Activated CD8-positive, alpha-beta T cell treated with anti-CD3 and anti-CD28 coated beads, Interleukin-2, amount 10 ng/mL, durations not matched to agents 7 days and 5 days (primary cell): ENCODE measurements at places on chromosomes 7 and 10. TPM values are rescaled to one million over a fixed set of nuclear protein-coding genes. Genes with fewer than 3 reads are reported as not detected.

MMRN2 gene
- total RNA-seq: not detected

FLNC gene
- total RNA-seq: not detected

PGAM1 gene
- 517 TPM for total RNA-seq

VSTM4 gene
- not detected for total RNA-seq

TRIM50 gene
- total RNA-seq: not detected

ZNF467 gene
- 0.08 TPM for total RNA-seq

TMEM229A gene
- not detected for total RNA-seq

SAP25 gene
- 30.0 TPM for total RNA-seq

PLPP4 gene
- not detected for total RNA-seq

DNA sequence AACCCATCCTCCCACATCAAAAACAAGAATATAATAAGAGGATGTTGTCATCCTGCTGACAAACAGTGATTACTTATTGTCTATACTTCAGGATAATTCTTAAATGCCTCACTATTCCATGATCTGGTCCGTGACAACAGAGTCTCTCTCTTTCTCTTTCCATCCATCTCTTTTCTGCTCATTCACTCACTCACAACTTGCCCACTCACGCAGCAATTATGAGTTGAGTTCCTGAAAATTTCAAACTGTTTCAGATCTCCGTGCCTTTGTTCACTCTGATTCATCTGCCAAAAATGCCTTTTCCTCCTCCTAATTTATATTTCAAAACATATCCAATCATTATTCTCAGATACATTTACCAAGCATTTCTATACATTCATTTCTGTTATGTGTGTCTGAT, 1.4 kb downstream of the OR6B1 start:
- DNase-seq: no peak

DNA sequence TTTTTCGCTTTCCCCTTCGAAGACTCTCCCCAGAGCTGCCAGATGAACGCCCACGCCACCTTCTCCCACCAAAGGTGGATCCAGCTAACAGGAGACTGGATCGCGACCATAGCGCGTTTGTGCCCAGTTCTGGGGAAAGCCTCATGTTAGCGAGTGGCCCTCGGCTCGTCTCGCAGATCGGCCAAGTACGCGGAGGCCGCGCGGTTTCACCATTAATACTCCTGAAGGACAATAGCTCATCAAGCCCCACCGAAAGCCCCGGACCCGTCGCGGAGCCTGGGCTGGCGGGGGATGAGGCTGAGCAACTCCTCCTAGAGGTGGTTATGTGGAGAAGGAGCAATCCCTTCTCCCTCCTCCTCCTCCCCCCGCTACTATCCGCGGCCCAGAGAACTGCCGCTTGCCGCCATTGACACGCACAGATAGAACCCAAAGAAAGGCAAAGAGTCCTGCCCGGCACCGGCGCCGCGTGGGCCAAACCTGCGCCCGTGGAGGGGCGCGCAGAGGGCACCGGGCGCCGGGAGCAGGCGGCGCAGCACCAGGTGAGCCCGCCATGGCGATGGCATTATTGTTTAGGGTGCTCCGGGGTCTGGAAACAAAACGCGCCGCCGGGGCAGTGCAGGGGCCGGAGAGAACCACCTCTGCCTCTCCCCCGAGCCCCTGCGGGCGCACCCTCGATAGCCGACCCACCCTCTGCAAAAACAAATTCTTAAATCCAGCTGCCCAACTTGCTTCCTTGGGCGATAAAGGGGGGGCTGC, at the start of gene MACROH2A2:
Gene MACROH2A2, plus strand, starts transcription at position 385 of the 756 bp plus-strand sequence. CDS start 22,813 bp downstream, outside the sequence.
- peak; percentile 26 for DNase-seq

DNA sequence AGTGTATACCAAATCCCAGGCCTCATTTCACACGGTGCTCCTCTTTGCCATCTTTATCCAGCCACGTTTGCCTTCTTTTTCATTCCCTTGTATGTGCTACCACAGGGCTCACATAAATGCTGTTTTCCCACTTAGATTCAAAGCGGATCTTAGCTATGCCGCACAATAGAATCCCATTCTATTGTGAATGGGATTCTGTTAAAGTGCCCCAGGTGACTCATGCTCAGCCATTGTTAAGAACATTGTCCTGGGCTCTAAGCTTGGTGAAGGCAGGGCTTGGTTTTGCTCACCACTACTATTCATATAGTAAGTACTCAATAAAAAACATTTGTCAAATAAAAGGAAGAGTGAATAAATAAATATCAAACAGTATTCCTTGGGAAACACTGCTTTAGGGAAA, 72.3 kb upstream of the PHYHIPL start:
- DNase-seq: no peak

DNA sequence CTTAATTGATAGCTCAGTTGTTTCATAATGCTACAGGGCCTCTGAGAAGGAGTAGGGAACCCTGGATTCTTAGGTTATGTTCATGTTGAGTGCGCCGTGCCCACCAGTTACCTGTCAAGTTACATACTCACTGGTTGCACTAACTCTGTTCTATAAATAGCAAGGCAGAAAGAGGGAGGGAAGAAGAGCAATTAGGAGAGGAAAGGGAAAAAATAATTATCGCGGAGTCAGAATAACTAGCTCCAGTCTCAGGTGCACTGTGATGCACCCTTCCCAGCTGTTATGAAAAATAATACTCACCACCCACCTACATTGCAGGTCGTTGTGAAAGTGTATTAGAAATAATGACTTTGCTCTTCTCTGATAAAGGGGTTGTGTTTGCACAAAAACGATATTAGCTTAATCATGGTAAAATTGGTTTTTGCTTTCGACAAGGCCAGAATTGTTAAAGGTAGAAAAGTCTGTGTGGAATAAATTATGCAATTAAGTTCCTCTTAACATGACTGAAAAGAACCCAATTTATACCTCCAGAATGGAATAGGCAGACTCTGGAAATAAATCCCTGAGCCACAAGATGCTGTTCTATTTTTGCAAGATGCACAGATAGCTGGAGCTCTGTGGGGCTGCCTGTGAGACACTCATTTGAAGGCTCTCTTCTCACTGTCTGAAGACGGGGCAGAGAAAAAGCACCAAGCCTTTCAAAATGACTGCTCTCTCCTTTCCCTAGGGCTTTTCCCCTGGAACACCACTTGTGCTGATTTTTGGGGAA, 137.6 kb upstream of the PITRM1 start:
- DNase-seq: no peak

DNA sequence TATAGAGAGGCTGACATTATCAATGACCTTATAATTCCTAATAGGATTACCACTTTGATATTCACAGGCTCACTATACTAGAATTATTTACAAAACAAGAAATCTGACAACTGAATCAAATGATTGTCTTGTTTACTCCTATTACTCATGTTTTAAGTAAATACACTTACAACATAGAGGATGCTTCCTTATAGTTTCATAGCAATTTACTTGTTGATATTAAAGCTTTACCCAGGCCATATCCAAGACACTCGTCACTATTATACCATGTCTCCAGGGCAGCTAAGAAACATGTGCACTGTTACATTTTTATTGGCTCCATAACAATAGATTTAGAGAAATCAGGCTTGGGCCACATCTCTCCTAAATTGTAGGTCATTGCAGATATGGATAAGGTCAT, 276.9 kb downstream of the HGF start:
- DNase-seq: no peak

GRCh38 chr7:155002411-155003091, 373 bp downstream of the PAXIP1 start:
- DNase-seq: peak; percentile 40

DNA sequence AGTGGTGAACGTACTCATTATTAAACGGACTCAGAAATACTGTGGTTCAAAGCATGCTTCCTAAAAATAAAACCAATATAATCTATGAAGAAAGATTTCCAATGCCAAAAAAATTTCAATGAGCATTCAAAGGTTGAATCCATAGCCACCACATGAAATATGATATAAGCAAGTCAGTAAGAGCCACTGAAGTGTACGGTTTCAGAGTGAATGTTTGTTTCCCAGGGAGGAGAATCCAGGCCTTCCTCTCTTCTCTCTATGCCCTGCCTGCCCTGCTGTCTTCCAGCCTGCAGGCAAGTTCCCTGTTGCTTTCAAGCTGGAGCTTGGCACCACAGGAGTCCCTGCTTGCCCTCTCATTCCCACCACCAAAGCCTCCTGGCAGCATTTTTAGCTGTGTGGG, 1171.6 kb upstream of the C7orf33 start:
- DNase-seq: no peak

DNA sequence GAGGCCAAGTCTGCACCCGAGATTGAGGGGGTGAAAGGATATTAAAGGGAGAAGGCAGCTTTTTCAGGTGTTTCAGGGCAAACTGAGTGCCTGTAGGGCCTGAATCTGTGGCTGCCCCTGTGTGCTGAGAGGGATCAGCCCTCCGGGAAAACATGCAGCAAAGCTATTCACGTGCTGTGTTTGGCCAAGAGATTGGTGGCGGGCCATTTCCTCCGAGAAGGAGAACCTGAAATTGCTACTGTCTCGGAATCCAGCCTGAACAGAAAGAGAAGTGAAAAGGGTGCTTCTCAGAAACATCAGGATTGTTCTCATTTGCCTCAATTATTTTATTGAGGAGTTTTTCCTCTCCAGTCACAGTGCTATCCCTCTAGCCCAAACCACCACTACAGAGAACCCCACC, 16.0 kb downstream of the GIMAP5 start:
- no peak for DNase-seq

DNA sequence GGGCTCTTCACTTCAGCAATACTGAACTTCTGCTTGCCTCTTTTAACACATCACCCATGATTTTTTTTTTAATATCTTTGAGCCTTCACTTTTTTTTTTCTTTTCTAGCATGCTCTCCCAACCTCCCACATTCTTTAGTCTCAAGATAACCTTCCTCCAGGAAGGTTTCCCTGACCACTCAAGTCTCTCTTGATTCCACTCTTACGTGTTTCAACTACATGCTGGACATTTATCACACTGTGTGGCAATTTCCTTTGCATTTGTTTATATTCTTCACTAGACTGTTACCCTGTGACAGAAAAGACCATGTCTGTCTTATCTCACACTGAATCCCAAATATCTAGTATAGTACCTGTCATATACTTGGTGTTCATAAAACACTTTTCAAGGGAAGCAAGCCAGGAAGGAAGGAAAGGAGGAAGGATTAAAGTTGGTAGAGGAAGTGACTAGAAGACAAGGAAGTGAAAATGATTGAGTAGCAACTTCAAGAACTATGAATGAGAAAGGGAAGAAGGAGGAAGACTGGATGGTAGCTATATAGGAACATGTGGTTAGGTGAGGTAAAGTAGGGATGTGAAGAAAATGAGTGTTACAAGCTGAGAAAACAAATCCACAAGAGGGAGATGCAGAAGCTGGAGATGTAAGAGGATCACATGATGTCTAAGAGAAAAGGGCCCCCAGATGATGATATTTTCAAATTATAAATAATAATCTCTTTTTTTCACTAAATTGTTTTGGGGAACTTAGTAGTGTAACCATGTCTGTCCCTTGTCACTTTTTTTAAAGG, 40.4 kb downstream of the IFIT5 start:
- DNase-seq: no peak

GRCh38 chr10:80598084-80598798, 60.5 kb downstream of the SH2D4B start:
- no peak for DNase-seq

DNA sequence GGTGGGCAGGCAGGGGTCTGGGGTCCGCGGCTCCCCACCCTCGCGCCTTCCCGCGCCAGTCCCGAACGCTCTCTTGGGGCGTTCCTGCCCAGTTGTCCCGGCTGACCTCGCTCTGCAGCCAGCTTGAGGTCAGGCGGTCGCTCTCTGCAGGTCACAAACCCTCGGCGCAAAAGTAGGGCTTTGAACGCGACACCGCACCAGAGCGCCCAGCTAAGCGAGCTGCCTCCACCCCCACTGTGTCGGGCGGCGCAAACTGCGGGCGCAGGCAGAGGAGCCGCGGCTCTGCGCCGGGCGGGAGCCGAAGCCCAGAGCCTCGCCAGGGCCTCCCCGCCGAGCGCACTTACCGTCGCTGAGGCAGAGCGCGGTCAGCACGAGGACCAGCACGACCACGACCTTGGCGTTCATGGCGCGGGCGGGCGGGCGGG, 284 bp downstream of the CXCL12 start:
- DNase-seq: no peak

DNA sequence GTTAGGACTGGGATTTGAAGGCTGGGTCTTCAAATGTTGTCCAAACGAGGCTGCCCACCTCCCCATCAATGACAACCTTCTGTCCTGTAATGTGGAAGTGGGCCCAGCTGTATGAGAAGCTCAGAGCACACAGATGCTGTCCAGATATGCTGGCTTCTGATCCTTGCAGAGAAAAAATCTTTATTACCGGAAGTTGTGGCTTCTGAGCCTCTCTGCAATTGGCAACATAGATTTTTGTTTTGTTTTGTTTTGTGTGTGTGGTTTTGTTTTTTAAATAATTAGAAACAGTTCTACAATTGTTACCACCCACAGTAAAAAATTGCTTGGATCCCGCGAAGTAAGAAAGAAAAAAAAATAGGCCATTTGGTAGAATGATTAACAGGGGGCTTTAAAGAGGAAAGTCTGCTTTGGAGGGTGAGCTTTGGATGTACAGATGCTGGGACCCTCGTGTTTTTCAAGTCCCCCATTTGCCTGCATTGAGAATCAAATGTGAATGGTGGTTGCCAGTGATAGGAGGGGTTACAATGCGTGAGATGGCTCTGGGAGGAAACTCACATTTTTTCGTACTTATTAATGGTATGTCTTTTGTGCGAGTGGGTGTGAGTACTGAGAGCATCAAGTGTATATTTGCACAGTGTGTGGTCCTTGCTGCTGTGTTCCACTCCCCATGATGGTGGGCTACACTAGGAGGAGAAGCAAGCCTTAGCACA, 153.2 kb downstream of the TCF7L2 start:
- no peak for DNase-seq

DNA sequence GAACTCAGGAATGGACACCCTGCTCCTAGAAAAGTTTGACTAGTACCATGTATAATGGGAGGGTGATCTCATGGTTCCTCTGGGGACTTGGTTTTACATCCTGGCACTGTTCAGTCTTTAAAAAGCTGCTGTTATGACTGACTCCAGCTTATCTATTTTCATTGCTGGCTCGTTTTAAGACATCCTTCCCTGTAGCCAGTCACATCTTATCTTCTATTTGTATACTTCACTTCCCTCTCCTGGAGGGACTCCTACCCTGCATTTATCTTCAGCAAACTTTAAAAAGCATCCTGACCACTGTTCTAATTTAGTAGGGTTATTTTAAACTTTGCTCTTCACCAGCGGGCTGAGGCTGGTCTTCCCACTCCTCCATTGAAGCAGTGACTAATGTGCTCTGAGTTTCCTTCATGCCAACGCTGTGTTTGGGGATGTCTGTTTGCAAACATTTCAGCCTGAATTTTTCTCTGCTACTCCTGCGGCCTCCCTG, 72.9 kb upstream of the ARMC3 start:
- no peak for DNase-seq

GRCh38 chr10:31343551-31343950, 24.5 kb downstream of the ZEB1 start:
- no peak for DNase-seq

DNA sequence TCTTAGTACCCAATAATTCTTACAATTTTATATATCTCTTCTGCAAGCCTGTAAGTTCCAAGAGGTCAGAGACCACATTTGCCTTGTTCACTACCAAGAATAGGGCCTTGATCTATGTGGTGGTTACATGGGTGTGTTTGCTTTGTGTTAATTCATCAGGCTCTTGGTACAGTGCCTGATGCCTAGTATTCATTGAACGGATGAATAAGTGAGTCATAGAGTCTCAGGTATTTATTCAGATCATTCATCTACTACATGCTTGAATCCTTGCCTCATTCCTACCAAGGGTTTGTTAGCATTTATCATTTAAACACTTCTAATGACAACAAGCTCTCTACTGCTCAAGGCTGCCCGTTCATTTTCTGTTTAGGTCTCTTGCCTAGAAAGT, 11.3 kb upstream of the SGPL1 start:
- no peak for DNase-seq

- no peak for DNase-seq
Measured at GRCh38 chr7:108236681-108237415, 106.7 kb upstream of the LAMB4 start.

GRCh38 chr7:121755818-121756552, 117.0 kb upstream of the PTPRZ1 start:
- no peak for DNase-seq
